AG10803 (cell line): ENCODE measurements at places on chromosomes 6 and 20.

DNA sequence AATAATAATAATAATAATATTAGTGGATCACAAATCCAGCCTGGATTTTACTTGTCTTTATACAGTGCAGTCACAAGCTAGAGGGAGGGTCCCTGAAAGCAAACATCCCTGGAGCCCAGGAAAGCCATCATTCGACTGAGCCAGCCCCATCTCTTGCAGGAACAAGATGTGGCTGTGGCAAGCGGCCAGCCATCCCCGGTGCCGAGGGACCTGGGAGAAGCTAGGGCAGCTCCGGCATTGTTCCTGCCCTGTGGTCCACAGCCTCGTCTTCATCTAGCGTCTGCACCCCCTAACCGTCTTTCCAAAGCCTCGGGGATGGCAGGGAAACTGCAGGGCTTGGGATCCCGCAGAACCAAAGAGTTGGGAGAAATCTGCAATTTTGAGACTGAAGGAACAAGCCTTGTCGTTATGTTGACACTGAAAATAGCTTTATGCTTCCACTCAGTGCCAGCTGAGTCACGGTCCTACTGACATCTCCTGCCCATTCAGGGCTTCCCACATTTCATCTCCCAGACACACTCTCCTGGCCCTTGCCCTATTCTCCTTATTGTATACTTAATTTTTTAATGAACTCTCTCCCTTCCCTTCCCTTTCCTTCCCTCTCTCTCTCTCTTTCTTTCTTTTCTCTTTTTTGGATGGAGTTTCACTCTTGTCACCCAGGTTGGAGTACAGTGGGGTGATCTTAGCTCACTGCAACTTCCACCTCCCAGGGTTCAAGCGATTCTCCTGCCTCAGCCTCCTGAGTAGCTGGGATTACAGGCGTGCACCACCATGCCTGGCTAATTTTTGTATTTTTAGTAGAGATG, 62.5 kb upstream of the ZNFX1 start:
- peak; percentile 32 for DNase-seq

GRCh38 chr6:37788259-37788658, 31.3 kb upstream of the ZFAND3 start:
- DNase-seq: no peak

DNA sequence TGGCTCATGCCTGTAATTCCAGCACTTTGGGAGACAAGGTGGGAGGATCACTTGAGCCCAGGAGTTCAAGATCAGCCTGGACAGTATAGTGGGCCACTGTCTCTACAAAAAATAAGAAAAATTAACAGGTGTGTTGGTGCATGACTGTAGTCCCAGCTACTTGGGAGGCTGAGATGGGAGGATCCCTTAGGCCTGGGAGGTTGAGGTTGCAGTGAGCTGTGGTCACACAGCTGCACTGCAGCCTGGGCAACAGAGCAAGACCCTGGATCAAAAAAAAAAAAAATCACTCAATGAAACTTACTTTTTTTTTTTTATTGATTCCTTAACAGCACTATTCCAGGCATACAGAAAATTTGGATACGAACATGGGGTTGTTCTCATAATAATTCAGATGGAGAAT, 14.0 kb downstream of the CDKAL1 start:
- DNase-seq: no peak

- peak; percentile 24 for DNase-seq
These were observed at the start of gene ZBTB46 for GRCh38 chr20:63830841-63831588. Gene ZBTB46 (minus strand): TSS chr20:63831264. CDS start chr20:63790757, 40,507 bp downstream.

GRCh38 chr6:147699637-147700036, 191.1 kb downstream of the SAMD5 start:
- DNase-seq: peak; percentile 29
